ENCODE measurements at places on chromosomes 5 and 9.
A peak's percentile ranks its signal among the peaks of the same experiment; 100 is the strongest.

- DNase-seq = no peak
Observed at GRCh38 chr9:2465921-2466460, 155.6 kb upstream of the VLDLR start.

DNA sequence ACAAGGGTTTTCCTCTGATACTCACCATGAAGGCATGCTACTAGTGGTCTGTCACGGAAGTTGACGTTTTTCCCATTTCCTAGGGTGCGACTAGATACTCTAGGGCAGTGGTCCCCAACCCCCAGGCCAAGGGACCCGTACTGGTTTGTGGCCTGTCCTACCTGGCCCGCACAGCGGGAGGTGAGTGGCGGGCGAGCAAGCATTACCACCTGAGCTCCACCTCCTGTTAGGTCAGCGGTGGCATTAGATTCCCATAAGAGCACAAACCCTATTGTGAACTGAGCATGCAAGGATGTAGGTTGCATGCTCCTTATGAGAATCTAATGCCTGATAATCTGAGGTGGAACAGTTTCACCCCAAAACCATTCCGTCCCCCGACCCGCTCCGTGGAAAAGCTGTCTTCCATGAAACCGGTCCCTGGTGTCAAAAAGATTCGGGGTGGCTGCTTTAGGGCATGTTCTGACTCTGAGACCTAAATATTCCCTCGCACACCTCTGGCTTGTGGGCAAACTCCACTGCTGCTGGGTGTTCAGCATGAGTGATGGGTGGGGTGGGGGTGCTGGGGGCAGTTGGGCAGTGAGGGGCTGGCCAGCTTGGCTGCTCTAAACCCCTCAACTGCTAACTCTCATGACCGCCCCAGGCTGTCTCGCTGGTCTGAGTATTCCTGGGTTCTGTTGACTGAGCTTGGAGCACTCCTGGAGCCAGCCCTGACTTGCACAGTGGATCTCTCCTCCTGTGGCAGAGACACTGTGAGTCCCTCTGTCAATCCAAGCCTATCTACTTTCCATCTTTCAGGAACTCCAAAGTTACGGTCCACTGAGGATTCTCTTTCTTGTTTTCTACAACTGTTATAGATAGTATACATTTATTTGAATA lies 78.3 kb upstream of the NEK6 start:
- DNase-seq = no peak

- DNase-seq = no peak
Observed at GRCh38 chr5:116456036-116456435, 118.6 kb downstream of the SEMA6A start.

DNA sequence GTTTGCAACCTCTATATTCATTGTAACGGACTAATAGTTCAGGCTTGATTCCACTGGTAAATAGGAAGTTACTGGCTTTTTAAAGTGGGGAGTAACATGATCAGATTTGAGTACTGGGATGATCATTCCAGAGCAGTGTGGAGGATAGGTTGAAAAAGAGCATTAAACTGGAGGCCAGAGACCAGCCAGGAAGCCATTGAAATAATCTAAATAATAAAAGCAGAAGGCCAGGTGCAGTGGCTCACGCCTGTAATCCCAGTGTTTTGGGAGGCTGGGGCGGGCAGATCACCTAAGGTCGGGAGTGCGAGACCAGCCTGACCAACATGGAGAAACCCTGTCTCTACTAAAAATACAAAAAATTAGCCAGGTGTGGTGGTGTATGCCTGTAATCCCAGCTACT lies 56.0 kb upstream of the MSX2 start:
- no peak for DNase-seq

DNA sequence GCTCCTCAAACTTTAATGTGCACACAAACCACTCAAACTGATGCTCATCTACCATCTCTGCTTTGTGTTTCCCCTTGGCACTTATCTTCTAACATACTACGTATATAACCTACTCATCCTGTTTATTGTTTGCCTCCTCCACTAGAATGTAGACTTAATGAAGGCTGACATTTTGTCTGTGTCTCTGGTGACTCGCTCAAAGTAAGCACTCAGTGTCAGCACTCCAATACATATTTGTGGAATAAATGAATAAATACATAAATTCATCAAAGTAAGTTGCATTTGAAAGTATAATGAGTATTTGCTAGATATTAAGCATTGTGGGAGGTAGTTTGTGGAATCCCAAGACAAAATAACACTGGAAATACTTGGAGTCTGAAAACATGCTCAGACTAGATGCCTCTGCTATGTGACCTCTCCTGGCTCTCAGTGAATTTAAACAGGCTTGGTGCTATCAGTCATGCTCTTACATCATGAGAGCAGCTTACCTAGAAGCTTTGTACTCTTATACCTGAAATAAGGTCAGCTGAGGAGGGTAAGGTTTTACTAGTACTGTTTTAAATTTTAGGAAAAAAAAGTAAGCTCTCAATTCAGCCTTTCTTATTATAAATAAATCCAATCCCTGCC lies 37.0 kb upstream of the RANBP6 start:
- DNase-seq = no peak

DNA sequence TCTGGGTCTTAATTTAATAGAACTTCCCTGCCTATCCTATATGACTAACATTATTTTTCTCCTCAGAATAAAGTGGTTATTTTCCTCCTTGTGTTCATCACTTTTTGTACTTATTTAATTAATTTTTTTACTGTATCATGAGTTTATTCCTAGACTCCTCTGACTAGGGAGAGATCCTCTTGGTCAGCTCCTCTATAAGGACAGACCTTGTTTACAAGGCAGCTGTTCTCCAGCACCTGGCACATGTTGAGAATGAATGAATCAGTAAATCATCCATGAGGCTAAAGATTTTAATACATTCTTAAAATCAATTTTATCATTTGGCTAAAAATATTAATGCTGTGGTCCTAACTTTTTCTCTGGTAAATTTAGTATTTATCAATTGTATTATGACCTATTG lies 139.8 kb downstream of the NUDT12 start:
- DNase-seq = no peak

DNA sequence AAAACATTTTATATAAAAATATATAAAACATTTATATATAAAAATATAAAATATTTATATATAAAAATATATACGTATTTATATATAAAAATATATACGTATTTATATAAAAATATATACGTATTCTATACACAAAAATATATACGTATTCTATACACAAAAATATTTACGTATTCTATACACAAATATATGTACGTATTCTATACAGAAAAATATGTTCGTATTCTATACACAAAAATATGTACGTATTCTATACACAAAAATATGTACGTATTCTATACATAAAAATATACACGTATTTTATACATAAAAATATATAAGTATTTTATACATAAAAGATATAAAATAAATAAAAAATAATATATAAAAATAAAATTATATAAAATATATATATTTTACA lies 323.6 kb downstream of the HCN1 start:
- DNase-seq = no peak

DNA sequence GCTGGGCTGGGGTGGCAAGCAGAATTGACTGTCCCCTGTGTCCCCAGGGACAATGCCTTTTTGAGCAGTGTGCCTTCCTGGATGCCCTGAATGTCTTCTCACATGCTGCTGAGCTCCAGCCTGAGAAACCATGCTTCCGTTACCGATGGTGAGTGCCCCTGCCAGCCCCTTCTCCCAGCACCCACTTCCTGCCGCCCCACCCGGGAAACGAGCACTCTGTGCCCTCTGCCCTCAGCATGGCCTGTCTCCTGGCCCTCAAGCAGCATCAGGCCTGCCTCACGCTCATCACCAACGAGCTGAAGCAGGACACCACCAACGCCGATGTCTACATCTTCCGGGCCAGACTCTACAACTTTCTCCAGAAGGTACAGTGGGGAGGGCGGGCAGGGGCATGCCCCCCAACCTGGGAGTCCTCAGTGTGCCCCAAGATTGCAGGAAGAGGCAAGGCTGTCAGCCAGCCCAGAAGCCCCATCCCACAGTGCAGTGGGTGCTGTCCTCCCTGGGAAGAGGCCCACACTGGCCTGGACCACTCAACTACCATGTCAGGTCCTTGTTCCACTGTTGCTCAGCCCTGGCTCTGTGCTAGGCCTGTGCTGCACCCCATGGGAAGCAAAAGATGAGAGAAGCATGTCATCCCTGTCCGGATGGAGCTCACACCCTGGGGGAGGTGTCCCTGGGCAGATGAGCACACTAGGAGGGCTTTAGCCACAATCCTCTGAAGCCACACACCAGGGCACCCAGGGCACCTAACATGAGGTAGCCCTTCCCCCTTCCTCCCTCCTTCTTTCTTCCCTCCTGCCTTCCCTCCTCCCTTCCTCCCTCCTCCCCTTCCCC lies 4.4 kb downstream of the TTC16 start:
- no peak for DNase-seq

GRCh38 chr9:133031496-133031911 lies 707 bp downstream of the GTF3C5 start:
- no peak for DNase-seq

- DNase-seq = peak; percentile 22
Observed at GRCh38 chr5:68368311-68369022, 152.9 kb downstream of the PIK3R1 start.

DNA sequence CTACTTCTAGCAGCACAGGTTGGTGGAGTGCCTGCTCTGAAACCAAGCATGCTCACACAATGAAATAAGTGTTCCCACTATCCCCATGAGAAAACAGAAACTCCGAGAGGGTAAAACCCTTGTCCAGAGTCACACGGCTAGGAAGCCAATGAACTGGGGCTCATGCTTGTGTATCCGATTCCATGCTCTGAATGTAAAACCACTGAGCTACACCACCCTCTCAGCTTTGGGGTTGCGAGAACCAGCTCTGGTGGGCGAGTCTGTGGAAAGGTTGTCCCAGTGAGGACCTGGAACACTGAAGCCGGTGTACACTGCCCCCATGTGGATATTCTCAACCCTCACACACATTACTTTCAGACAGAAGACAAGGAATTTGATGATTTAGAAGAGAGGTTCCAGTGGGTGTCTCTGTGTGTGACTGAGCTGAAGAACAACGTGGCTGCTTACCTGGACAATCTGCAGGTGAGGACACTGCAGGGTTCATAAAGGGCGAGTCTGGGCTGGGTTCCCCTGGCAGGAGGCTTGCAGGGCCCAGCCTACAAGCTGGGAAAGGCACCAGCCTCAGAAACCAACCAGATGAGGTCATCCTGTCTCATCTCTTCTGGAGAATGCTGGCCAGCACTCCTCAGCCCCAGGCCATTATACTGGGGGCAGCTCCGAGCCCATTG lies 37.4 kb downstream of the ARHGEF37 start:
- peak; percentile 74 for DNase-seq

- DNase-seq = no peak
Observed at GRCh38 chr9:2473681-2474080, 147.9 kb upstream of the VLDLR start.

DNA sequence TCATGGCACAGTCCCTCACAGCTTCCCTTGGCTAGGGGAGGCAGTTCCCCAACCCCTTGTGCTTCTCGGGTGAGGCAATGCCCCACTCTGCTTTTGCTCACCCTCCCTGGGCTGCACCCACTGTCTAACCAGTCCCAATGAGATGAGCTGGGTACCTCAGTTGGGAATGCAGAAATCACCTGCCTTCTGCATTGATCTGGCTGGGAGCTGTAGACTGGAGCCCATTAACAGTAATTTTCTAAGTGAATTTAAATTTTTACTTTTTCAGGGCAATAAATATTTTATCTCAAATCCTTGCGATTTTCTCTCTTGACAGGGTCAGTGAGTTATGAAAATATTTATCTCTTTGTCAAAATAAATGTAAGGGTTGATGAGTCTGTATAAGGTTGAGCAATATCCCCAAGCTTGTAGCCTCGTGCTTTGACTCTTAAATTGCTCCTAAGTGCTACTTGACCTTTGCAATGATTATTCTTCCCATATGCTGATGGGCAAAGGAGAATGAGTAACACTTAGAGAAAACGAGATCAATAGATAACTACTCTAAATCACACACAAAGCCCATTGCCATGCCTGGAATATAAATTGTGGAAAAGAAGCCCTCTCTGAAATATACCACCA lies 82.1 kb upstream of the MOCS2 start:
- no peak for DNase-seq

DNA sequence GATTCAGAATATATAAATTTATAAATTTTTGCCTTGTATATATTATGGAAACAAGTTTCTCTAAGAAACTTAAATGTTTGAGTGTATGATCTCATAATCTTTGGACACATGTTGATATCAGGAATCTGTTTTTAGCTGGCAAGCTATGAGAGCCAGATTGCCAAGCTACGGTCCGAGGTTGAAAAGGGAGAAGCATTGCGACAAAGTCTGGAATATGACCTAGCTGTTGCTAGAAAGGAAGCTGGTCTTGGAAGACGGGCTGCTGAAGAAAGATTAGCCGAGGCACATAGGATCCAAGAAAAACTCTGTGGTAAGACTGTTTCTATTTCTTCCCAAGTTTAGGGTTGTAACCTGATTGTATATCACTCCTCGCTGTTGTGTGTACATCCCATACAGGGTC lies 25.9 kb downstream of the CCDC171 start:
- DNase-seq = no peak

DNA sequence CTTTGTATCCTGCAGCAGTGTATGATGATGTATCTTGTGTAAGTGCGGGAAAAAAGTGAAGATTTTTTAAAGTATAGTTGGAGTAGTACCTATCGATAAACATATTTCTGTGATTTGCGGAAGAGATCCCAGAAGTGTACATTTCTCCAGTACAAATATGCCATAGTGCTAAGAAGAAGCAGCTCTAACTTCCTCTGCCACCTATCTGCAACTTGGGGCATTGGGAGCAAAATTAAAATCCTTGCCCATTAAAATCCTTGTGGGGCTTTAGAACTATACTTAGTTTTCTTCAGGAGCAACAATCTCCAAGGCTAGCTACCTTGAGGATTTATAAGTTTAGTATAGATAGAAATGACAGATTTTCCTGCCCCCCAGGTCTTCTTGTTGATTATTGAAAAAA lies 123.7 kb downstream of the VCAN start:
- DNase-seq = no peak

DNA sequence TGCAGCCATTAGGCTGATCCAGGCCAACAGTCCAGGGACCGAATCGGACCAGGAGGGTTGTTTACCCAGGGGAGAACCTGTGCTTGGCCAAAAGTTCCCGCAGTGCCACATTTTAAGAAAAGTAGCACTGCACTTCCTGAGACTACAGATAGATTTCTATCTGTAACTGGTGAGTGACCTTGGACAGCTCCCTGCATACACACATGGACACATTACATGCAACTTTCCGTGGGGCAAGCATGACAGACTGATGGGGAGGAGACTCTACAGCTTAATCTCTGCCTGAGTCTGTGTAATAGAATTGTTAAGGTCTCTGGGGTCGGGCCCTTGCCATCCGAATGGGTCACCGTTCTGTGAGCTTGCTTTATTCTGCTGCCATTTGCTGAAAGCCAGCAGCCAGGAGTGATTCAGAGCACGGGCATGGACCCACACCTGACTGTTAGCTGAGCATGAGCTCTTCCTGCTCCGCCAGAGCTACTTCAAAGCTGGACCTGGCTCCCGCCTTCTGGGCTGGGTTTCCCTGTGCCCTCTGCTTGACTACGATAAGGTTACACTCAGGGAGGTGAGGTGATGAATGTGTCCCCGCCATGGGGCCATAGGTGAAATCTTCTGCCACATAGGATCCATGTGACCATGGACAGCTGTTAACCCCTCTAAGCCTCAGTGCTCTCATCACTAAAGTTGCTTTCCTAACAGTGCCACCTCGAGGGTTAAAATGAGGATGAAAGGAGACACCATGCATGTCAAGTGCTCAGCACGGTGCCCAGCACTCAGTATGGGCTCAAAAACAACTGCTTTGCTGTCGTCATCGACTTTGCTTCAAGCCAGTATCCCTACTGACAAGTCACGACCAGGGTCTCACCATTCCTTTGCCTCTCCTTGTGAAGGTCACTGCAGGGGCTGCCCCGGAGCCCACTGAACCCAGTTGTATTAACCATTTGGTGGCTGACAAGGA lies 200.0 kb downstream of the MELK start:
- peak; percentile 21 for DNase-seq

Measured in AG08395 (cell line).